Left colon (tissue), 2 donors: ENCODE measurements at places on chromosomes 2 and 18.

- no peak for DNase-seq
Measured at GRCh38 chr18:34661464-34662087, 48.5 kb upstream of the DTNA start.

GRCh38 chr2:229521576-229521975, 192.8 kb downstream of the DNER start:
- DNase-seq, result no peak

GRCh38 chr18:12645751-12646203, 12.1 kb downstream of the SPIRE1 start:
- DNase-seq, result no peak

DNA sequence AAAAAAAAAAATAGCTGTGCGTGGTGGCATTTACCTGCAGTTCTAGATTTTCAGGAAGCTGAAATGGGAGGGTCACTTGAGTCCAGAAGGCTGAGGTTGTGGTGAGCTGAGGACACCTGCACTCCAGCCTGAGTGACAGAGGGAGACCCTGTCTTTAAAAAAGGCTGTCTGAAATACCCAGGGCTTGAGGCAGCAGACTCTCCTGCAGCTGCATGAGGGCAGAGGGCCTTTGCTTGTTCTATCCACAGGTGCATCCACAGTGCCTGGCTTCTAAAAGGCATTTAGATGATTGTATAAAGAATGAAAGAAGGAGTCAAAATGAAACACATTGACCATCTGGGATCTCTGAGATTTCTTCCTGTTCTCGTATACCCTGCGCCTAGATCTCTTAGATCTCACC, 152.9 kb downstream of the MGAT5 start:
- no peak for DNase-seq

GRCh38 chr18:76757335-76757734, 65.0 kb upstream of the ZNF236 start:
- DNase-seq, result no peak

- DNase-seq, result peak; percentile 29
Measured at GRCh38 chr2:26401739-26402541, at the start of gene DRC1. Gene DRC1 (plus strand): TSS chr2:26401920. CDS start chr2:26401990, 70 bp downstream.

DNA sequence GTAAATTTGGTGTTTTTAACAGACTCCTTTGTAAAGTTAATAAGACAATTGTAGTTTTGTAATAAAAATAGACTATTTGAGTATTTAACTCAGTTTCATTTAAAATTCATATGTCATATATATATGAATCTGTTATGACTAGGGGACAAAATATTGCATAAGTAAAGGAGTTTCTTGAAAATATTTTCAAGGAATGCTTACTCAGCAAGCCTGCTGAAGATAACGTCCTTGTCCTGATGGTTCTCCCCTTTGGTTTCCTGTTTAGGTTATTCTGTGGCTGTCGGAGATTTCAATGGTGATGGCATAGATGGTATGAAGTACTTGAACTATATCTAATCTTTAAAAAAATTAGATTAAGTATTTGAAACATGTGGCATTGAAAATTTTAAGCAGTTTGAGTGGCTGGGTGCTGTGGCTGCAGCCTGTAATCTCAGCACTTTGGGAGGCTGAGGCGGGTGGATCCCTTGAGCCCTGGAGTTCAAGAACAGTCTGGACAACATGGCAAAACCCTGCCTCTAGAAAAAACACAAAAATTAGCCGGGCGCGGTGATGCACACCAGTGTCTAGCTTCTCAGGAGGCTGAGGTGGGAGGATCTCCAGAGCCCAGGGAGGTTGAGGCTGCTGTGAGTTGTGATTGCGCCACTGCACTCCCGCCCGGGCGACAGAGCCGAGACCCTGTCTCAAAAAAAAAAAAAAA, 47.1 kb downstream of the ITGAV start:
- DNase-seq, result no peak

DNA sequence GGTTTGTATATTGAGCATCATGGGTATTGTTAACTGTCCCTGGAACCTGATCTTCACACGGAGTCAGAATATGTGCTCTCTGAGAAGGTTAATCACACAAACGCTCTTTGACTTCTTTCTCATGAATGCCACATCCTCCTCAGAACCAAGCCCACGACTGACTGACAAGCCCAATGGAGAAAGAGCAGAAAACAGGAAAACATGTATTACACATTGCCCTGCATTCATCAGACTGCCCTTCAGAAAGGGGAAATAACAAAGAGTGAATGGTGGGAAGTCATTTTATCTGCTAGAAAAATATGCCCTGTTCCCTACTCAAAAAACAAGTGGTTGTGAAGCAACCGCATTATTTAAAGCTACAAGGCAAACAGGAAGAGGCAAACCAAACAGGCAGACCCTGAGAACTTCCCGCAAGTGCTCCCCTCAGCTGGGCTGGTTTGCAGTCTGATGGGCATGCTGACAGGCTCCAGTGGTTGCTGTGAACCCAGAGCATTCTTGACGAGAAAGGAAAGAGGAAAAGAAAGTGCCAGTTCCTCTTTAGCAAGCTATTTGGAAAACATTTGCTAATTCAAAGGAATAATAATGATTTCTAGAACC, 172.9 kb upstream of the SETBP1 start:
- peak; percentile 28 for DNase-seq

DNA sequence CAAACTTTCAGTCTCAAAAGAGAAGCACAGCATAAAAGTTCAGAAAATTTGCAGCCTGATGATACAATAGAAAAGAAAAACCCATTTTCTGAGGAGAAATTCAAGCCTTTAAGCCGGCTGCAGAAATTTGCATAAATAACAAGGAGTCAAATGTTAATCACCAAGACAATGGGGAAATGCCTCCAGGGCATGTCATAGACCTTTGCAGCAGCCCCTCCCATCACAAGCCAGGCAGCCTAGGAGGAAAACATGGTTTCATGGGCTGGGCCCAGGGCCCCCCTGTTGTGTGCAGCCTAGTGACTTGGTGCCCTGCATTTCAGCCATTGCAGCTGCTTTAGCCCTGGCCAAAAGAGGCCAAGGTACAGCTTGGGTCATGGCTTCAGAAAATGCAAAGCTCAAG, 54.1 kb upstream of the CAVIN2 start:
- no peak for DNase-seq

- no peak for DNase-seq
Measured at GRCh38 chr18:49698525-49699025, 114.8 kb downstream of the ACAA2 start.

- no peak for DNase-seq
Measured at GRCh38 chr2:119650846-119651370, 28.1 kb upstream of the TMEM177 start.

DNA sequence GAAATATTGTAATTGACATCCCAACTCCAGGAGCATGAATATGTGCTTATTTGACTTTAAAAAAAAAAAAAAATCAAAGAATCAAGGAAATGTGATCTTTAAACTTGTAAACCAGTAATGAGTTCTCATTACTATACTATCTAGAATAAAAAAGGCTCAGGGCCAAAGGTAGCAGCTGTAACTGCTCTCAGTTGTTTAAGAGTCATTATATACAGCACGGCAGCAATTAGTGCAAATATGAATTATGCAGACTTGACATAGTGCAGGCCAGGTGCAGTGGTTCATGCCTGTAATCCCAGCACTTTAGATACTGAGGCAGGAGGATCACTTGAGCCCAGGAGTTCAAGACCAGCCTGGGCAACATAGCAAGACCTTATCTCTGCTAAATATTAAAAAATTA, 125.7 kb upstream of the TTC39C start:
- no peak for DNase-seq

DNA sequence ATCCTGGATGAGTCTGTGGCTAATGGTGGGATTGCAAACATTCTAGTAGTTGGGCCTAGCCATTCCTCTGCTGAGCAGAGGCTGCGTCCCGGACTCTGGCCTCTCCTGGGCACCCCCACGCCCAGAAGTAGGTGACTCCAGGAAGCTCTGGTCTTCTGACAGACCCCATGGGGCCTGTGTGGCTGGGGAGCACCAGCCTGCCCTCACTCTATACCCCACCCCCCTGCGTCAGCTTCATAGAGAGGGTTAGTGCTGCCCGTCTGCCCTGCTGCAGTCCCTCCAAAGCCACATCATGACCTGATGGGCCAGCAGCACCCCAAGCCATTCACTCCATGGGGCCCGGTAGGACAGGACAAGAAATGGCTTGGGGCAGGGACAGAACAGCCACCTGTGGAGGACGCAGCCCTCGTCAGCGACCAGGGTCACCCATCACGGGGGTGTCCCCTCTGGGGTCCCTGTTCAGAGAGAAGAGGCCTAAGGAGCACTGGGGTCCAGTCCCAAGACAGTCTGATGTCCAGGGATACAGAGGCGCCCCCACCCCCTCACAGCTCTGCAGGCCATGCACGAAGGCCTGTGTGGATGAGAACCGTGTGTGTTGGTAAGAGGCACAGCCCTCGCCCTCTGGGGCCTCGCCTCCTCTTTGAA, 238.3 kb downstream of the ATAD2B start:
- no peak for DNase-seq

DNA sequence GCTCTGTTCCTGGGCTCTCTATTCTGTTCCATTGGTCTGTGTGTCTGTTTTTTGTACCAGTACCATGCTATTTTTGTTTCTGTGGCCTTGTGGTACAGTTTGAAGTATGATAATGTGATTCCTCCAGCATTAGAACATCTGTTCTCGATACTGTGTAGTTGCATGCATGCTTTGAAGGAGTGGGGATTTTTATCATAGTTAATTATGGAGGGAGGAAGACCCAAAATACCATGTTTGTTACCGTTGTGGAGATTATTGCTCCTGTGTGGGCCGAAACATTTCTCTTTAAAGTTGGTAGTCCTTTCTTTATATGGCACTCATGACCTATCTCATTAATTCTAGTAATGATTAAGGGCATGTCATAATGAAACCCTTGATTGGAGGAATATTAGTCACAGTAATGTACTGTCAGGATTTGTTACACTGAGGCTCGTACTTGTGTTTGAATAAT, 87.6 kb downstream of the TTC27 start:
- DNase-seq, result no peak

DNA sequence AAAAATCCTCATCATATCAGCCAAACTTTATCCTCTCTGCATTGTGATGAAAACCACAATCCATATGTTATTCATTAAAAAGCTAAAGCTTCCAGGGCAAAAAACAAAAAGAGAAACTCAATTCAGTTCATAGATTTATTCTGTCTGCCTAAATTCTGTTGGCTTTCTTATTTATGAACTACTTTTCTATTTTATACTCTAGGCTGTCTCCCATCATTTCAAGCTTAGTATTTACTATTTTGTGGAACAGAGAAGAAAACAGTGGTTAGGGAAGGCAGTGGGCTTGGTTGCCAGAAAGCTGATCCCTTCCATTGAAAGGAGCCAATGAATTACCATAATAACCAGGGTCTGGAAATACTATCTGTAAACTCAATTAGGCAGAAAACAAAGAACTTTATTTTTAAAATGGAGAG, 71.8 kb downstream of the RAPH1 start:
- DNase-seq, result no peak

DNA sequence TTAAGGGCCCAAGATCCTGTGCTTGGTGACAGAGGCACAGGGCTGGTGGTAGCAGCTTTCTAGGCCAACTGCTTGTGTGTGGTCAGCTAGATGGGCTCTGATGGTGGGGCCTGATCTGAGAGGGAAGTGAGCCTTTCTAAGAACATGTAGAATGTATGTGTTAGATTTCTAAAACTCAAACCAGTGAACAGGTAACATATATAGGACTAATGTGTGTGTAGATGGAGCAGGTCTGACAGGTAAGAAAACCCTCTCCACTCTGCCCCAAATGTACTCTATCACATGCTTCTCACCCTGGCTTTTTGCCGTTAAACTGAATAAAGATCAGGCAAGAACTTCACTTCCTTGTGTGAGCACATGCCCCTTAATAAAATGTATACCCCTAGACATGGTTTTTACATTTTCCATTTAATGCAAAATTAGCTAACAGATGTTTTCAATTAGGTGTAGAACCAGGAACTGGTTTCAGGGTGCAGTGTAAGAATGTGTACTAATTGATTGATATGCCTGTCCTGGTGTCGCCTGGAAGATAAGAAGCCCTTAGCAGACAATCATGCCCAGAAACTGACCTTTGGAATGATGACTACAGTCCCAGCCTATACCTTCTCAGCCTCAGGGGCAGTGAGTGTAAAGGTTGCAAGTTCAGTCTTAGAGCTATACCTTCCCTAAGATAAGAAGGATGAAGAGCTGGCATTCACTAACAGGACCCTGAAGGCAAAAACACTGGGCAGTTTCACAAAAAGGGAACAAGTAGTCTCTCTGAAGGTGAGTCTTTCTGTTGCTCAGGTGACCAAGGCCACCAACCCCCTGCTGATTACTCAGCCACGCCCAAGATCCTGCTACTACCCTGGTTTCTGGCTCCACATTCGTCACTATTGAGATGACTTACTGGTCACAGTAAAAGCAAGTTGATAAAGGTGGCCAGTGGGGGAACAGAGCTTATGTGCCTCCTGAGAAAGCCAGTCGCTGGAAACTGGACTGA, 71.2 kb downstream of the SPATS2L start:
- DNase-seq, result peak; percentile 46

- no peak for DNase-seq
Measured at GRCh38 chr2:69103419-69103818, 90.4 kb downstream of the ANTXR1 start.

DNA sequence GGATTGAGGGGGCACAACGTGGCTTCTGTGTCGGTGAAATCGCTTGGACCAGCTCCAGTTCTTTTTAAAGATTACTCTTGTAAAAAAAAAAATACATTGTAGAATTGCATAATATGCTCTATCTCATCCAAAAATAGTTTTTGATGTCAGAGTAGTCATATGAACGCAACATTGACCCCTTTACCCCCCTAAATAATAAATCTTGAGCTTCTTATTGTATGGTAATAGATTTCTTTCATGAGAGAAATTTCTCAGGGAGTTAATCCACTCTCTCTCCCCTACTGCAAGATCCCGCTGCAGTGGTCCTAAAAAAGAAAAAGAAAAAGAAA, 50.2 kb upstream of the PAIP2B start:
- no peak for DNase-seq

GRCh38 chr2:41966431-41966893, 81.4 kb upstream of the PKDCC start:
- DNase-seq, result peak; percentile 70
